ENCODE measurements at places on chromosomes 16 and 17.

DNA sequence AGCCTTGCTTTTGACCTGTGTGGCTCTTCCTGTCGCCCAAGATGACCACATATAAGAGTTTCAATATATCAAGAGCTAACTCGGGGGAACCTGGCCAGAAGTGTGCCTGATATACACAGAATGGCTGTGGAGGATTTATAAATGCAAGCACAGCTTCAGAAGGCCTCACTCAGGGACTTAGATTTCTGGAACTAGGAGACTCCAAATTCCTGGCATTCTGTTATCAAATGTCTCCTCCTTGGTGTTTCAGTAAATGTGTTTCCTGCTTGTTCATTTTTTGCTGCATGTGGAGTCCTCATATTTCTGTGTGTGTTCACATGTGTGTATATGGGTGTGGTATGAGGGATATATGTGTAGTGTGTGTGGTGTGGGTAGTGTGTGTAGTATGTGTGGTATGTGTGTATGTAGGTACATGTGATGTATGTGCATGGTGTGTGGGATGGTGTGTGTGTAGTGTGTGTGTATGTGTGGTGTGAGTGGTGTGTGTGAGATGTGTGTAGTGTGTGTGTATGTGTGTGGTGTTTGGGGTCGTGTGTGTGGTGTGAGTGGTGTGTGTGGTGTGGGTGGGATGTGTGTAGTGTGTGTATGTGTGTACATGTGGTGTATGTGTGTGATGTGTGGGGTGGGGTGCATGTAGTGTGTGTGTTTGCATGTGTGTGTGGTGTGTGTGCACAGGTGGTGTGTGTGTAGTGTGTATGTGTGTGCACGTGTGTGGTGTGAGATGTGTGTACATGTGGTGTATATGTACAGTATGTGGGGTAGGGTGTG, 981 bp upstream of the CD300H start:
- no peak for DNase-seq

- DNase-seq, result no peak
Observed at GRCh38 chr16:88613293-88613692, 25.1 kb upstream of the IL17C start.

- peak; percentile 34 for DNase-seq
Observed at GRCh38 chr17:751269-752001, 629 bp downstream of the GEMIN4 start.

DNA sequence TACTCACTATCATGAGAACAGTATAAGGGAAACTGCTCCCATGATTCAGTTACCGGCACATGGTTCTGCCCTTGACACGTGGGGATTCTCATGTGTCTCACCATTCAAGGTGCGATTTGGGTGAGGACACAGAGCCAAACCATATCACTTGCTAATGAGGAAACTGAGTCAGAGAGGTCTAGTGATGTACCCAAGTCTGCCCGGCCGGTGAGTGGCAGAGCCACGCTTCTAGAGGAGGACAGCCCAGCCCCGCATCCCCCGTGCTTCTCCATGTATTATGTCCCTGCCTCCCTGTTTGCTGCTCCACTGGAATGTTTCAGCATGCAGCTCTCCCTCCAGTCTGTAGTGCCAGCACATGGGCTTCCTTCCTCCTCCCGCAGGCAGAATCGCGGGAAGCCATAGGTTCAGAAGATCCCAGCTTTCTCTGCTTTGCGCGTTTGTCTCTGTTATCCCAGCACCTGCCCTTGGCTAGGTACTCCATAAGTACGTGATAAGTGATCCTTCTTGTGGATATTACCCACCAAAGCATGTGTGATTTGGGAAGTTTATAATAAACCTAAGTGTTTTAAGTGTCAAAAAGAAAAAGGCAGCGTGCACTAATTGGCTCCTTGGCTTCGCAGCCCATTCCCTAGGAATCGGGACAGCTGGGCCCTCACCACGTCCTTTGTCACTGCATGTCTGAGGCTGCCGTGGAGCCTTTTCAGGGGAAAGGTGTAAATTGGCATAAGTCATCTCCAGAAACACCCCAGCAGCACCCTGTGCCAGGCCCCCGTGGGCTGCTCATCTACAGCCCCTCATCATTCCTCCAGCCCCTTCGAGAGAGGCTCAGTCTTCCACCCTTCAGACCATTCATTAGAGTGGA, 103.8 kb downstream of the CLEC16A start:
- DNase-seq, result no peak

DNA sequence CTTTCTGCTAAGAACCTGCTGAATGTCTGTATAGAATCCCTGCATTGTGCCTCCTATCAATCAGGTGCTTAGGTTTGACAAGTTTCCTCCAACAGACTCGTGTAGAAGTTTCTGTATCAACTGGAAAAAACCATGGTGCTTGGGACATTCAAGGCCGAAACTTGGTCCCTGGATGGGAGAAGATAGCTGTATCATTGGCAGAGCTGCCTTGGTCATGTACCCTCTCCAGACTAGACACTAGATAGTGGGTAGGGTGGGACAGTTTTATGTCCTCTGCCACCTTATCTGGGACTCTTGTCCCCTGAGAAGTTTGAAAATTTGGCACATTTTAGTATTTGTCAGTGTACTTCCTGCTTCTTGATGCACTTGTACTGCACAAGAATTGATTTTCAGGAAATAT, 520.8 kb downstream of the WWOX start:
- no peak for DNase-seq

GRCh38 chr17:59521465-59522126, 43.8 kb upstream of the DHX40 start:
- DNase-seq, result peak; percentile 54

DNA sequence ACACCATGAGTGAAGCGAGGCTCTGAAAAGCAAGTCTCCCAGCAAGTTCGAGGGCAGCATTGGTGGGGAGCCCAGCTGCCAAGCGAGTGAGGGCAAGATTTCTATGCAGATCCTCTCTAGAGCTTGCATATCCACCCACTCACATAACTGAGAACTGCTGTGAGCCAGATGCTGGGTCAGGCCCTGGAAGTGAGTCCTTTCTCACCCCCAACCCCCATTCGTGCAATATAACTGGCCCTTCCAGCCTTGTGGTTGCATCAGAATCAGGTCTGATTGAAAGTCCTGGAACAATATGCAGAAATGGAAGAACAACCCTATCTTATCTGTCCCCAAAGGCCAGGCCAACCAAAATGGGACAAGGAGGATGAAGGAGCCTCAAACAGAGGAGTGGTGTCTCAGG, 146.6 kb downstream of the IRX5 start:
- no peak for DNase-seq

DNA sequence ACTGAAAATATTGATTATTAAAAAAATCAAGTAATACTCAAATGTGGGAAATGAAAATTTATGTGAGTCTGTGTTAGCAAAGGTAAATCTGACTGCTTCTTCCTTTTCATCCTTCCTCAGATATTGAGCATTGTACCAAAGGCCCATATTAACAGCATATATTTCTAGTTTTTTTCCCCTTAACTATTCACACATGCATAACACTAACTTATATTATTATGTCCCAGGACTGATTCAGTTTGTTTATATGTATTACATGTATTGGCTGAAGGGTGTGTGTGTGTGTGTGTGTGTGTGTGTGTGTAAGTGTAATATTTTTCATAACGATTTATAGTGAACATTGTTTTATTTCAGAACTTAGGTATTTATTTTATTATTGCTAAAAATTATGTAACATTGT, 74.2 kb downstream of the BCAS3 start:
- DNase-seq, result no peak

- DNase-seq, result no peak
Observed at GRCh38 chr16:47881574-47881973, 274.2 kb downstream of the ABCC12 start.

DNA sequence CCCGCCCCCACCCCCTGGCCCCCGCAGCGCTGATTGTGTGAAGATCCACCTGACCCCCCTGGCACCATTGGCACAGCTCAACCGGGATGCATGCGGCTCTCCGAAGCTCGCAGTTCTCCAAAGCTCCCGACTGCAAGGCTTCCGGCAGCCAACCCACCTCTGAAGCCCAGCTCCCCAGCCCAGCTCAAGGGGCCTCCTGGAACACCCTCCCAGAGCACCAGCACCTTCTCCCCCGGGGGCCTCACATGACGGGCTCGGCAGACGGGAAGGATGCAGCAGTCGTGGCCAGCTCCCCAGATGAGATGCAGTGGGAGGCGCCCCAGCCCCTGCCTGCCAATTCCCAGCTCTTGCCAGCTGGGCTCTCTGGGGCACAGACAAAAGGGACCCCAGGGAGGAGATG, 215.3 kb downstream of the ZNF423 start:
- DNase-seq, result peak; percentile 36

DNA sequence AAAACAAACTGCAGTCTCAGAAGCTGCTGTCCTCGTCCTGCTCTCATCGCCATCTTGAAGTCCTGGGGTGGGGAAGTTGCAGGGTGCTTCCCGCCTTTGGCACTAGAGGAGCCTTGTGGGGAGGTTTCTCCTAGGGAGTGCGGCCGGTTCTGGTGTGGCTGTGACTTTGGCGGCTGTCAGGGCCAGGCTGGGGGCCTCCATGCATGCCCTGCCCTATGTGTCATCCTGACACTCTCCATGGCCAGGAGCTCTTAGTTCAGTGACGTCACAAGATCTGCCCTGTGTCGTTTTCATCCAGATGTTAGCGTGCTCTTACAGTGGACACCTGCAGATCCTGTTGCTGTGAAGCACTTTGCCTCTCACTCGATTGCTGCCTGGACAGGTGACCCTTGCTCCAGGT, 49.6 kb downstream of the PLD6 start:
- peak; percentile 25 for DNase-seq

DNA sequence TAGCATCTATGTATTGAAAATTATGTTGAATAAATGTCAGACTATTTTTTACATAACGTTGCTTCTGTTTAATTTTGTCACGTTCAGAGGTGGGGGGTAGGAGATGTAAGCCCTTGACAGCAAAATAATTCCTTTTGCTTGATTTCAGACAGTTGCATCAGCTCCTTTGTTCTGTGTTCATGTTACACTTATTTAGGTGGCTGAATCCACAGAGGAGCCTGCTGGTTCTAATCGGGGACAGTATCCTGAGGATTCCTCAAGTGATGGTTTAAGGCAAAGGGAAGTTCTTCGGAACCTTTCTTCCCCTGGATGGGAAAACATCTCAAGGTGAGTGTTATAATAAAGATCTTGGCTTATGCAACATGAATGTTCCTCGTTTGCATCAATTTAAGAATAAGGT, 4.5 kb downstream of the HERPUD1 start:
- DNase-seq, result no peak

- no peak for DNase-seq
Observed at GRCh38 chr17:65028545-65028843, 28.0 kb downstream of the GNA13 start.

DNA sequence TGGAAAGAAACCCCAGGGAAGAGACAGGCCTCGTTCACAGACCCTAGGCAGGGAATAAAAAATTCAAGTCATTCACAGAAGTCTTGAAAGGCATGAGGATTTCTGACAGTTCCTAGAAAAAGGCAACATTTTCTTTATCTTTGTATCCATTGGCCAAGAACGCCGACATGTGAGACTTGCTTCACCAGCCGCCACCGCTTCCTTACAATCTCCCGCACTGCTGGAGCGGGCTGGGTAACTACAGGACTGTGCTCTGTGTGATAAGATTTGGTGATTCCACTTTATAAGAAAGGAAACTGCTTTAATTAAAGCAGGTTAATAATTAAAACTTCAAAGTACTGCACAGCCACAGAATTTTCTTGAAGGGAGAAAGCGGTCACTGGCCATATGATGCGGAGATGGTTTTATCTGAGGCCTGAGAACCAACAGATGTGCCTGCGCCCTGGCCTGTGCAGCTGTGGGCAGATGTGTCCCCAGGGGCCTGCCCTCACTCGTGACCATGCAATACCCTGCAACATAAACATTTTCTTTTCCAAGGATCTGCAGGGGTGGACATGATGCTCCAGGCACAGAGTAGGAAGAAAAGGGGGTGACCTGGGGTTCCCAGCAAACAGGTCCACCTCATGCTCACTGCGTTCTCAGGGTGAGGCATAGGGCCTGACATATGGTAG, 13.0 kb upstream of the LGALS3BP start:
- DNase-seq, result no peak

DNA sequence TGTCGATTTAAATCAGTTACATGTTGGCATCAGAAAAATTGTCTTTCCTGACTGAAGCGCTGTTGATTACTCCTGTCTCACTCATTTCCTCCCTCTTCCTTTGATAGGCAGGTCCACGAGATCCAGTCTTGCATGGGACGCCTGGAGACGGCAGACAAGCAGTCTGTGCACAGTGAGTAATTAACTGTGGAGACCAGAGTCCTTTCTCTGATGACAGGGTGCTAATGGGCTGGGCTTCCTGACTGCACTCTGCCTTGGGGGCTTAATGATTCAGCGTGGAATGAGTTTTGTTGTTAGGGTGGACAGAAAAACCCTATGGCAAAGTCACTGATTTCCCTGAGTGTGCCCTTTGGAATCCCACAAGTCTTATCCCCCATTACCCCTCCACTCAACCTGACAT, 6.5 kb downstream of the GOSR2 start:
- no peak for DNase-seq

DNA sequence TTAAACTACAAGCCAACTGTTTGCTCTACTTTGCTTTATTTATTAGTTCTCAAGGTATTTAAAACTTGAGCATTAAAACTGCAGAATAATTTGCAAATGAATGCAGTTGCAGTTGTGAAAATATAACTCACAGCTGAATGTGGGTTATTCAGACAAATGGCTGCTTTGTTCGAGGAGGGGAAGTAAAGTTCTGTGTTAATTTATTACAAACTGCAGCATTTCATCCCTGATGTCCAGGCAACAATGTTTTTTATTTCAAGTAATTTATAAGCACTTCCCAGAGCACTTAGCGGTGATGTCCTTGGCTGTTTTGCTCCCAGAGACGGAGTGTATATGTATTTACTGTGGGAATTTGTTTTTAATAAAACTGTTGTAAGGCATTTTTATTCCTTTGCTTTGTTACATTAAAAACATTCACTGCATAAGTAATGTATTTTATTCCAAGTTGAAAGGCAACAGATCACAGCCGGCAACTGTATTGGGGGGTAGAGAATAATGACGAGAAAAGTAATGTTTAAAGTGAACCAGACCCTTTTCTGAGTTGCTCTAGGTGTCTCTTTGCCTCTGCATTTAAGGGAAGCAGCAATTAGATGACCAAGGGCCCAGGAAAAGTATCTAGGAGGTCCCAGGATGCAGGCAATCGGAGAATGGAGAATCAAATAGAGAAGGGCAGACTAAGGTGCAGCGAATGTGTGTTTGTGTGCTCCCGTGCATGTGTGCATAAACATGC, 291.2 kb upstream of the SALL1 start:
- no peak for DNase-seq

All from astrocyte of the spinal cord (primary cell).